ENCODE measurements at places on chromosomes 1 and 21. TPM values are rescaled to one million over a fixed set of nuclear protein-coding genes. Genes with fewer than 3 reads are reported as not detected.

DNA sequence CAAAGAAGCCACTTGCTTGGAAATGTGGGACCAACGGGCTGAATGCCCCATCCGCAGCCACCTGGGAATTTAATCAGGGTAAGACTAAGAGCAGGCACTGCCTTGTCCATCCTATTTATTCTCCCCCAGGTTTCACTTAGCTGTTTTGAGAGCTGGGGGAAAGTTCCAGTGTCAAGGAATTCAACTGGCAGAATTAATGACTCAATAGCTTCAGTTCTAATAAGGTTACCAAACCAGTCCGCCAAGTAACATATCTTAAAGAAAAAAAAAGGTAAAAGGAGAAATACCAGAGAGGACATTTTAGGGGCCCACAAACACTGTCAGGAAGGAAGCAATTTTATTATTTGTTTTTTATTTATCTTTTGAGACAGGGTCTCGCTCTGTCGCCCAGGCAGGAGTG is 157.6 kb upstream of the SOD1 start:
- DNase-seq: no peak

GRCh38 chr1:171935664-171936063 is 94.4 kb downstream of the DNM3 start:
- DNase-seq: no peak

GRCh38 chr1:168089326-168089978 is 47.3 kb downstream of the GPR161 start:
- no peak for DNase-seq

GRCh38 chr1:218851586-218851985 is 322.1 kb upstream of the LYPLAL1 start:
- no peak for DNase-seq

GRCh38 chr21:44763451-44764318 is 37.9 kb downstream of the UBE2G2 start:
- DNase-seq: no peak

DNA sequence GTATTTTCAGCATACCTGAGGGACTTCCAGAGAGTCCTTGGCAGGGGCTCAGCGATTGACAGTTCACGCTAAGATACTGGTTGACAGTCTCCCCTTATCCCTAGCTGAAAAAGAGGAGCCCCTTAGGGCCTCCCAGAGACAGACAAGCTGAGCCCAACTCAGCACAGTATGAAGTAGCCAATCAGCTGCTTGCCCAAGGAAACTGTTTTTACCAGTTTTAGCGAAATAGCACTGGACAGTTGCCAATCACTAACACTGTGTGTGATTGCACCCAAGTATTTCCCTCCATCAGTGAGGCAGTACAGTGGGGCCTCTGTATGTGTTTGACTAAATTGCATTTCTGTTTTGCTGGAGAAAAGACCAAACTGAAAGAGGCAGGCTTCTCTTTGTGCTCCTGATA is 27.0 kb downstream of the KHDRBS1 start:
- no peak for DNase-seq

DNA sequence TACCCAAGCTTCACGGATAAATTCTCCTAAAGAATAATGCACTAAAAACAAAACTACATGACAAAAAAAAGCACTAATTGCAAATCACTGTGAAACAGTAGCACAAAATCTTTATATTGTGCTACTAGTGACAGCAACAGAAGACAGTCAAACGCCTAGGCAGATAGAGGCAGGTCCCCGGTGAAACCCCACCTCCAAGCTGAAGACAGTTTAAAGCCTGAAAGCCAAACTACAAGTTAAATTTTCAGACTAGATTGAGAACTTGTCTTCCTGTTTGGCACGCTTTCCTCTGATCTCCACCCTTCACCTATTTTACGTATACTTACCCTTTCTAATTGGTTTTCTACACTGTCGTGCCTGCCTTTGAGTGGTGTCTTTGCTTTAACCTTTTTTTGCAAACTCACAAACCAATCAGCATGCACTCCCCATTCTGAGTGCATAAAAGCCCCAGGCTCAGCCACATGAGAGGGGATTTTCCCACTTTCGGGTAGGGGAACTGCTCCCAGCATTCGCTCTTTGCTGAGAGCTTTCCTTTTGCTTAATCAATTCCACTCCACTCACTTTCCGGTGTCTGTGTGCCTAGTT is 3.6 kb upstream of the BACH1 start:
- DNase-seq: no peak

GRCh38 chr1:114353262-114353661 is 157.7 kb downstream of the TRIM33 start:
- no peak for DNase-seq

DNA sequence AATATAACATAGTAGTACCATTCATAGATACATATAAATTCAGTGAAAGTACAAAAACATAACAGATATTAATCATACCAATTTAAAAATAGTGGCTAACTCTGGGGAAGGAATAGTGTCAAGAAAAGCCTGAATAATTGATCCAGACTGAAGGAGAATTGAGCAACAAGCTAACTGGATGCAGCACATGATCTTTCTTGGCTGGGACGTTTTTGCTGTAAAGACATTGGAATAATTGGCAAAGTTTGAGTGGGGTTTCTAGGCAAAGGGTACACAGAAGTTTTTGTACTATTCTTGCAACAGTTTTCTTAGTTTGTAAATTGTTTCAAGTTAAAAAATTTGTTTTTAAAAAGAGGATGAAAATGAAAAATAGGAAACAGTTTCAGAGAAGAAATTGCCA is 2.6 kb upstream of the SH3GLB1 start:
- DNase-seq: no peak

- DNase-seq: no peak
Measured at GRCh38 chr1:178494569-178494971, 2.2 kb downstream of the CLEC20A start.

- no peak for DNase-seq
Measured at GRCh38 chr1:27117733-27118439, 37.0 kb downstream of the SLC9A1 start.

- no peak for DNase-seq
Measured at GRCh38 chr1:202367271-202367670, 18.8 kb downstream of the PPP1R12B start.

DNA sequence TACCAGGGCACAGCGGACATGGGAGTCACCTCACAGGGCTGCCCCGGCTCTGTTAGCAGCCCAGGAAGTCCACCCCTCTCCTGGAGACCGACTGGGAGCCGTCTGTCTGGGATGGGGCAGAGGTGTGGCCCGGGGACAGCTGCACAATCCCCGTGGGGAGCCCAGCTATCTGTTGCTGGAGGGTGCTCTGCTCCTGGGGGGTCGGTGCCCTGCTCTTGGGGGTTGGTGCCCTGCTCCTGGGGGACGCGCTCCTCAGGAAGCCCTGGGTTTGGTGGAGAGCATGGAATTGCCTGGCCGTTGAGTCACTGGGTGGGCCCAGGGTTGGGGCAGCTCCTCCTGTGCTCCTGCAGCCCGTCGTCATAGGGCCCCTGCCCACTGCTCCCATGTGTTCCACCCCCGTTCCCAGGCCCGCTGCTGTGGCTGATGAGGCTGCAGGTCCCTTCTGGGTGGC is 39.3 kb downstream of the AGPAT3 start:
- DNase-seq: no peak

DNA sequence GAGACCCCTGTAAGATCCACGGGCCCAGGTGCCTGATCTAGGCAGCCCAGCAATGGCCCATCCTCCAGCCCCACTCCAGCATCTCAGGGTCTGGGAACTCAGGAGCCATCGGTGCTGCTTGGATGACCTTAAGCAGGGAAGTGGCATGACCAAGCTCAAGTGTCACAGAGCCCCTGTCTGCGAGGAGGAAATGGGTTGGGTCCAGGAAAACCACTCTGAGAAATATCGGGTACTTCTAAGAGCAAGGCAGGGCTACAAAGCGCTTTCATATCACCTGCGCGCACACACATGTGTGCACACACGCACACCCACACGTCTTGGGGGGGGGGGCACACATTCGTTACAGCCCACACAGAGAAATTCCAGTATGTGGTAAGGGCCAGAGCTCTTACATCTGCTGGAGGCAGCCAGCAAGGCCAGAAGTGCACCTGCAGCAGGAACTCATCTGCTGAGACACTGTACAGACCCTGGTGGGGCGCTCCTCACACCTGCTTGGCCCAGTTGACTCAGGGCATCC is 32.6 kb upstream of the SPOCD1 start:
- peak; percentile 41 for DNase-seq

DNA sequence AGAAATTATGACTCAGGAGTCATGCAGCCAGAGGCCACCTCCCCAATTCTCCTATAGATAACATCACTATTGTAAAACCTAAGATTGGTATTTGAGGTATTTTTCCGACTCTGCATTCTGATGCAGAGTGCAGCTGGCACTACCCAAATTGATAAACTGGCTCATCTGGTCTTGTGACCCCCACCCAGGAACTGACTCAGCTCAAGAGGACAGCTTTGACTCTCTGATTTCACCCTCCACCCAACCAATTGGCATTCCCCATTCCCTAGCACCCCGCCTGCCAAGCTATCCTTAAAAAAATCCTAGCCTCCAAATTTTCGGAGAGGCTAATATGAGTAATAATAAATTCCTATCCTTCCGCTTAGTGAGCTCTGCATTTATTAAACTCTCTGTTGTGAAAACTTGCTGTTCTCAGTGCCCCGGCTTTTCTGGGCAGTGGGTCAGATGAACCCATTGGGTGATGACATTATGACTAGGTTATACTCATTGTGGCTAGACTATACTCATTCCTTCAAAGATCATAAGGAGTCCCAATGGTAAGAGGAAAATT is 39.4 kb upstream of the EPS15 start:
- DNase-seq: peak; percentile 30

DNA sequence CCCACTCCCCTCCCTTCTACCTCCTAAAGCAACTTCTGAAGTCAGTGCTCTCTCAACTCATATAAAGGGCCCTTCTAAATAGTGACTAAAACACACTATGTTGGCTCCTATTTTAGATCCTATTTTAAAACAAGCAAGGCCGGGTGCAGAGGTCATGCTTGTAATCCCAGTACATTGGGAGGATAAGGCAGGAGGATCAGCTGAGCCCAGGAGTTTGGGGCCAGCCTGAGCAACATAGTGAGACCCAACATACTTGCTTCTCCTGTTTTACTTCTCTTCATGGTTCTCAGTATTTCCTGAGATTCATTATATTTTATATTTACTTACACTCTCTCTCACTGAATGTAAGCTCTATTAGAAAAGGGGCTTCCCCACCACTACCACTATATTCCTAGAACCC is 42.5 kb downstream of the LUZP1 start:
- DNase-seq: no peak

DNA sequence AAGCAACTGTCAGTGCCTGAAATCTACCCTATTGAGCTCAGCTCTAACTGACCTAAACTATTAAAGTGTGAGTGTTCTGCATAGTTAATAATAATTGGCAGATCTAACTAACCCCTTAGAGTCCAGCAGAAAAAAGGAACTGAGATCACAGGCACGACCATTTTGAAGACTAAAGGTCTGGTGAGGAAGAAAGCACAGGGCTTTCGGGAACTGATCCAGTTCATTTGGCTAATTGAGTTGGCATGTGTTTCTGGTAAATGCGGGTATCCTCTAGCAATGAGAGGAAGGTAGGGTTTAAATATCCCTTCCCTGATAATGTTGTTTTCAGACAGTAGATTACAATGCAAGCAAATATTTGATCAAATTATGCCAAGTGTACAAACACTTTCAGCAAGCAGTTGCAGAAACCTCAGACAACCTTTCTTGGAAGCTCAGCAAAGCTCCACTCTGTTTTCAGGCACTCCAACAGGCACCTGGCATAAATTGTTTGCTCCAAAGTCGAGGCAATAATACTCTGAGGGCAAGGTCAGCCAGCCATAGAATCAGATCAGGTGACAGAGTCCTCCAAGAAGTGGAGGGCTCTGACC is 100.8 kb downstream of the KCNK1 start:
- no peak for DNase-seq

DNA sequence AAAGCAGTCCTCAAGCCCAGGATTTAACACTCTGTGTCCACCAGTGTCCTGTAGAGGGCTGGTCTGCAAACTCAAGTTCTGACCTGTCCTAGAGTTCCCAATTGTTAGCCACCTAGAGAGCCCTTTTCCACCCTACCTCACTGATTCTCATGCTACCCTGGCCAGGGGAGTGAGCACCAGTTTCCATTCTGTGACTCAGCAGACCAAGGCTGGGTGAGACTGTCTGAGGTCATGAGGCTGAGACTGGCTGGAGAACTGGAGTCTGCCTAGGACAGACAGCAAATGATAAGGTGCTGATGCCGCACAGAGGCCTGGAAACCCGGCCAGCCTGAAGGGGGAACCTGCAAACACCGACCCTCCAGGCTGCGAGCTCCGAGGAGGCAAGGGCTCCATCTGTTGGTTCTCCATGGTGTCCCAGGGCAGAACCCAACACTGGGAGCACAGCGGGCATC is 13.7 kb downstream of the GLIS1 start:
- DNase-seq: no peak

DNA sequence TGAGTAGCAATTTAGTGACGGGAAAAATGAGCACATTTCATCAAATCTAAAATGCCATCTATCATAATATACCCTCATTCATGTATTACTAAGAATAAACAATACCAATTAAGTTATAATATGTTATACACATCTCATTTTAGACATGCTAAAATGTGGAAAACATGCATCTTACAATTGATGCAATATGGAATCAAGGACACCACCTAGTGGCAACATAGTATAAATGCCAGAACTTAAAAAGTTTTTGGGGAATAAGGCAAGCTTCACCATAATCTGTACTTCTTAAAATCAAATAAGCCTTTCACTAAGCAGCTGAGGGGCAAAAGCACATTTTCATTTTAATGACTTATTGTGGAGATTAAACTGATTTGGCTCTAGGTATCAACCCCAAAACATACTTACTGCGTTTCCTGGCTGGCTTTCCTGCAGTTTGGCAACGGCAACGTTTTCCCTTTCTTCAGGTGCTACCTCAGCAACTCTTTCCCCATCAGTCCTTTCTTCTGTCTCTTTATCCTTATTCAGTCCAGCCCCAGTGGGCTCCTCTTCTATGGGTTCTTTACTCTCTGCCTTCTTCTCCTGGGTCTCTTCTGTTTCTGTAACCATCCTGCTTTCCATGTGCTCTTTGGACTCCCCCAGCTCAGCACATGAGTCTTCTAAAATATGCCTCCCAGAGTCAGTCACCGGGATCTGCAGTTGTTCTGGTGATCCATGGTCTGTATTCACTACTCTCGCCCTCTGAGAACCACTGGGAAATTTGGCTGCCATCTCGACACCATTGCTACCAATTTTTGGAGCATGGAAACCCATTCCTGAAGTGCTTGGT is 11.4 kb downstream of the SDE2 start:
- DNase-seq: no peak

- DNase-seq: no peak
Measured at GRCh38 chr1:201016211-201016651, 7.3 kb downstream of the KIF21B start.

The CRABP2 gene
- total RNA-seq: 0.58 TPM

The CFAP74 gene
- total RNA-seq: not detected

The LAD1 gene
- not detected for total RNA-seq

The TRIM62 gene
- 11.5 TPM for total RNA-seq

The CD48 gene
- 404 TPM for total RNA-seq

The MTARC2 gene
- not detected for total RNA-seq

The ACTL8 gene
- total RNA-seq: not detected

The BATF3 gene
- 56.7 TPM for total RNA-seq

The GPA33 gene
- 0.71 TPM for total RNA-seq

The OPRD1 gene
- not detected for total RNA-seq
